Uterus (tissue), 4 donors: ENCODE measurements at places on chromosomes 1 and 21. TPM values are rescaled to one million over a fixed set of nuclear protein-coding genes. Genes with fewer than 3 reads are reported as not detected.

DNA sequence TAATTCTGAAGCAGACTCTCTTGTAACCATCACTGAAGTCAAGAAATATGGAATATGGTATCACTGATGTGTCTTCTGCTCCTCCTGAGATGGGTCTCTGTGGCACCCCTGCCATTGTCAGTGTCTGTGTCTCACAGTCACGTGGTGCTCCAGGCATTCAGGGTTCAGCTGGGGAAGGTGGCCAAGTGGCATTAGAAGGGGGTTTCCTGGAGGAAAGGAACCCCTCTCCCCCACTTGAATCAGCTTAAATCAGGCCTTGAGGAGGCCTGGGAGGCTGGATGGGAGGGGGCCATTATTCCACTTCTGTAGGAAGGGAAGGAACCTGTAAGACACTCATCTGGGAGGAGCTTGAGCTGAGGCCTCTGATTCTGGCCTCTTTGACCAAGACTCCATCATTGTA is 20.5 kb downstream of the CYP4B1 start:
- H3K27ac ChIP-seq: no peak overlapping the region
- H3K4me1 ChIP-seq: no peaks in the 10 kb centered on the region
- no peaks in the 10 kb centered on the region for H3K36me3 ChIP-seq
- no peak for DNase-seq
- no peaks in the 10 kb centered on the region for H3K27me3 ChIP-seq

Gene RSPO1
- total RNA-seq: 39.1 TPM

DNA sequence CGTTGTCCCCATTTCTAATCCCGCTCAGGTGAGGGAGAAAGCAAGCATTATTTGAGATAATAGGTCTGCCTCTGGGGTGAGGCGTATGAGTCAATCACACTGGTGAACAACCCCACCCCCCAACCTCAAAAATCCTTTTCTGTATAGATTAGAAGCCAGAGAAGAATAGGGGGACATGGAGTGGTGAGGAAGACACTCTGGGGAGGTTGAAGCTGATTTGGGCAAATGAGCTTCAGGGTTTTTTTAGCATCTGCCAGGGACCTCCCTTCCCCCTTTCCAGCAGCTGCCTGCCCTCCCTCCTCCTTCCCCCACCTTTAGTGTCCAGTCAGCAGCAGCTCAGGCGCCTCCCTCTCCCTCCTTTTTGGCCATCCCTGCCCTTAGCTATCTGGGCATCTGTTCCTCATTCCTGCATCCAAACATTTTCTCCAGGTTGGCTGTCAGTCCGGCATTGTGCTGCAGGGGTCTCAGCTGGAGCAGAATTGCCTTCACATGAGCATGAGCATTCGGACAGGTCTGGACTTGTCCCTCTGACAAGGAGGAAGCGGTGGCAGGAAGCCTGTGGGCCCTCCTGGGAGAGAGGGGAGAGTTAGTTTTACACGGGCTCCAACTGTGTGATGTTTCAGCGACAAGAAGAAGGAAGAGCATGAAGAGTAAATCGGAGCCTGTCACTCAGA is 30.8 kb upstream of the PTGFRN start:
- no peaks in the 10 kb centered on the region for H3K36me3 ChIP-seq
- peak overlapping the region; percentile 26 for H3K4me3 ChIP-seq
- H3K27me3 ChIP-seq: no peaks in the 10 kb centered on the region
- H3K4me1 ChIP-seq: peaks cover 16% of the 10 kb centered on the region

Gene NHLH2
- not detected for total RNA-seq

GRCh38 chr1:211476200-211476849 is 15.6 kb downstream of the RD3 start:
- no peaks in the 10 kb centered on the region for H3K4me1 ChIP-seq
- peak; percentile 58 for DNase-seq
- H3K4me3 ChIP-seq: no peak overlapping the region
- no peaks in the 10 kb centered on the region for H3K36me3 ChIP-seq
- no peak overlapping the region for H3K27ac ChIP-seq
- no peaks in the 10 kb centered on the region for H3K27me3 ChIP-seq
